Epithelial cell of proximal tubule (primary cell): ENCODE measurements at places on chromosomes 11 and 22. TPM values are rescaled to one million over a fixed set of nuclear protein-coding genes. Genes with fewer than 3 reads are reported as not detected.

DNA sequence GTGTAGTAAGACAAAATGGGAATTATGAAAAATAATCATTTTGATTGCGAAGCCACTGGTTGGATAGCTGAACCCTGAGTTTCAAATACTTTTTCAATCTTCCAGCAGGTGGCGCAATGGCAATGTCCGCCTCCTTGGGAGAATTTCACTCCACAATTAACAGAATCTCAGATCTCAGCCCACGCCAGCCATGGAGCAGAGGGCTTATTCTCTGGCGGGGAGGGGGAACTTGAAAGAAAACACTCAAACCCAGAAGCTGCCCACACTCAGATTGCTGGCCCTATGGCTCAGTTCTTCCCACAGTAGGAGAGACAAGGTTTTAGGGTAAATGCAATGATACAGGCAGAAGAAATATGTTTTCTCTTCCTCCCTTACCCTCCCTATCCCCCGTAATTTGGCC is 38.7 kb upstream of the RCN1 start:
- no peak for DNase-seq

DNA sequence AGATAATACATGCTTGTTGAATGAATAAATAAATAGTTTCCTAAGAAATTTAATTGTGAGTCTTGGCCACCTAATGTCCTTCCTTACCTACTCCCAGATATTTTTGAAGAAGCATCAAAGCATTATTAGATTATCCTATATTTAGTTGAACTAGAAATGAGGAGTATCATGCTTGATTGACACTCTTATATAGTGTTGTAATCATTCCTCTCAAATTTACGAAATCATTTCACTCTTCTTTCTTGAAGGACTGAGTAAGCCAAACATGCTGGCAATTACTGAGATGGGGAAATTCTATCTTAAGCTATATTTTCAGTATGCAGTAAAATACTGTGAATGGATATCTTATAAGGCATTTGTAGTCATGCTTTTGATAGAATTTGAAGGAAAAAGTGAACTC is 189.0 kb downstream of the LUZP2 start:
- DNase-seq = no peak

DNA sequence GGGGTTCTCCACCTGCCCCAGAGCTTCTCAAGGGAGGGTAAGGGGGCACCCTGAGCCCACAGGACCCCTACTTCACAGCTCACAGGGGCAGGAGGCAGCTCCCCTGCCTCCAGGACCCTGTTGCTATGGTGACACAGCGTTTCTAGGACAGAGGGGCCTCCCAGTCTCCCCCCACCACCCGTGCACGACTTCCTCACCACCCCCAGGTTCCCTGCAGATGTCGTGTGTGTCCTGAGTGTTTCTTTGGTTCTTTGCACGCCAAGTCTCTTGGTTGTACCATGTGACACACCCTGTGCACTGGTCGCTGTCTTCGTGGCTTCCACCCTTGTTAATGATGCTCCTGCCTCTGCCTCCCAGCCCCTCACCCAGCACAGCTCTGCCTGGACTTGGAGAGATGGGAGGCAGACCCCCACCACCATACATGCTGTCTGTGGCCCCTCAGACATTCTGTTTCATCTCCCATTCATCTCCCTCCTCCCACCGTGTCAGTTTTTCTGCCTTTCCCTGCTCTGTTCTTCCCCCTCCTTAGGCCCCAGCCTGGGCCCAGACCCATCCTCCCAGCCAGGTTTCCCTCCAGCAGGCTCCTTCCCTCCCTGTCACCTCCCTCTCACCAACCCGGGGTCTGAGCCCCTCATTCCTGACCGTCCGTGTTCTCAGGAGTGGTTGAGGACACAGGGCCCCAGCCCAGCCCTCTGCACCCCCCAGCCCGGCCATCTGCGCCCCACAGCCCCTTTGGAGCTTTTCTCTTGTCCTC is 24.5 kb upstream of the RAB1B start:
- DNase-seq = no peak

TMPRSS13 gene
- 0.51 and 0.63 TPM in 2 replicates for total RNA-seq

SLC39A13 gene
- 64.5 and 73.5 TPM in 2 replicates for total RNA-seq

GRCh38 chr11:45053736-45054446 is 92.5 kb upstream of the PRDM11 start:
- no peak for DNase-seq

GRCh38 chr22:44202261-44202789 is 21.6 kb downstream of the PARVG start:
- no peak for DNase-seq

- DNase-seq = no peak
These were observed 60.8 kb downstream of the ARHGAP32 start for GRCh38 chr11:129131316-129131715.

GRCh38 chr22:44646141-44646540 is 55.9 kb upstream of the PRR5 start:
- DNase-seq = no peak
